Stomach (tissue), 19 donors: ENCODE measurements at places on chromosomes 1 and 21. TPM values are rescaled to one million over a fixed set of nuclear protein-coding genes. Genes with fewer than 3 reads are reported as not detected.

DNA sequence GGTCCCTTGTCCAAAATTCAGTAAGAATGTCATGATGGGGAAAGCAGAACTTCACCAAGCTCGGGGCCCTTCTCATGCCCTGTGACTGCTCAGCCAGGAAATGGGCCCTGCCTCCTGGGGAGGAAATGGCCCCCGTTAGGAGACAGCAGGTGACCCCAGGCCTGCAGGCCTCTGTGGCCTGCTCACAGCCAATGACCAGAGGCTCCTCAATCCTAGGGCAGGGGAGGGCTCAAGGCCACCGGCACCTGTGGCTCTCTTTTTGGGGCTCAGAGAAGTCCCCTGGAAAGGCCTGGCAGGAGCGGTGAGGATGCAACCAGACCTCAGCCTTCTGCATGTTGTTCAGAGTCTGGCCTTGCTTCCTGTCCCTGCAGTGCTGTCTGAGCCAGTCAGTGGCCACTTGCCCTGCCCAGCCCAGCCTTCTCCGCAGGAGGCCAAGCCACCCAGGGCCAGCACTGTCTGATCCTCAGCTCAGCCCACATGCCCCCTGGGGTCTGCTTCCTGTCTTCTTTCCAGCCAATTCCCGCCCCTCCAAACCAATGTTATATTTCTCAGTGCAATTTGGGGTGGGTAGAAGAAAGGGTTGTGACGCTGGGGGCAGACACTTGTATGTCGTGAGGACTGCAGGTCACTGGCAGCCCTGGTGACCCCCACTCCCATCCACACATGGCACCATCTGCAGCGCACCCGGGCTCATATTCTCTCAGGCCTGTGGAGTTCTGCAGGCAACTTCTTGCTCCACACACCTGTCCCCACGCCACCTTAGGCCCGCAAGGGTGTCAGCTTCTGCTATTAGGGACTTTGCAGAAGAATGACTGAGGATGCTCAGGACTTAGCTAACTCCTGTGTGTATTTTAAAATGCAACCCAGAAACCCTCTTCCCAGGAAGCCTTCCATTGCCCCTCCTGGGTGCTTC lies 83.6 kb downstream of the ITPKB start:
- H3K4me1 ChIP-seq: peaks cover 82% of the 10 kb centered on the region
- no peaks in the 10 kb centered on the region for H3K36me3 ChIP-seq
- H3K4me3 ChIP-seq: no peak overlapping the region
- H3K27ac ChIP-seq: no peak overlapping the region
- DNase-seq: no peak

Gene OR10Z1
- not detected for total RNA-seq

DNA sequence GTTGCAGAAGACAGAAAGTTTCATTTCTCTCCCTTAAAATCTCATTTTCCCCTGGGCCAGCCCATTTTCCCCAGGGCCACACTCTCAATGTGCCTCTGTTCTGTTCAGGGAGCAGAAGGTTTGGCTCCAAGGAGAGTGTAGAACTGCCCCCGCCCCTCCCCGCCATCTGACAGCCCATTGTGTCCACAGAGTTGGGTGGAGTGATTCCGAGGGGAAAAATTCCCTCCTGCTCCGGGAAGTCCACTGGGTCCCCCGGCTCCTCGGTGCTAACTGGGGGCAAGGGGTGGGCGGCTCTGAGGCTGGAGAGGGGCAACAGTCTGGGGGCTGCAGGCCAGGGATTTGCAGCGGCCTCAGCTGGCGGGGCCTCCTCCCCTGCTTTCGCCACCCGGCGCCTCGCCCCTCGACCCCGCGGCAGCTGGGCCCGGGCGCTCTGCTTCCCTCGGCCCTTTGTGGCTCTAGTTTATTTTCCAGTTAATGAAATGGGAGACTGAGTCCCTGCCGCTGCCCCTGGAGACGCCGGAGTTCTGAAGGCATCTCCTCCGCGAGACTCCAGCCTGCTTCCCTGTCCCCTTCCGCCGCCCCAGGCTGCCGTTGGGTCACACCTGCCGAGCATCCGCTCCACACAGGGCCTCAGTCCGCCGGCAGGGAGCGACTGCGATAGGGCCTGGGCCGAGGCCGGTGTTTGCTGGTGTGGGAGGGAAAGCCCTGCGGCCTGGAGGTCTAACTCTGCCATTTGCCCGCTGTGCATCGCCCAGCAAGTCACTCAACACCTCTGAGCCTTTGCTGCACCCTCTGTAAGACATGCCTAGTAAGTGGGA lies 14.7 kb upstream of the KIRREL1 start:
- DNase-seq: peak; percentile 52
- peaks cover 10% of the 10 kb centered on the region for H3K4me1 ChIP-seq
- no peaks in the 10 kb centered on the region for H3K36me3 ChIP-seq
- peak overlapping the region; percentile 38 for H3K4me3 ChIP-seq
- H3K27me3 ChIP-seq: peaks cover 13% of the 10 kb centered on the region

DNA sequence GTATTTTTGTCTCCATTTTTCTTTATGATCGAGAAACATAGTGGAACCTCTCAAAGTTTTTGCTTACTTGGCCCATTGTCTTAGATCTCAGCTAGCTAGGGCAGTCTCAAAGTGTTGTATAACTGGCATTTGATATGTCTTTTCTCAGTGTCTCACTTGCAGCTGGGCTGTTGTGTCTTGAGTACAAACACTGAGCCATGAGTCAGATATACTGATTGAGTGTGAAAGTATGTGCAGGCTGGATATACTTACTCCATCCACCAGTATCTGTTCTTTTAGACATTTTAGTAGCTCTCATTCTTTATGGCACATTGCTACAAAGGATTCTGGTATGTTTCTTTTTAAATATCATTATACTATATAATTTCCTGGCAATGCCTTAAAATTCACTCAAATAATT lies 14.3 kb upstream of the GPR52 start:
- no peak overlapping the region for H3K27ac ChIP-seq
- H3K4me1 ChIP-seq: no peaks in the 10 kb centered on the region
- H3K36me3 ChIP-seq: no peaks in the 10 kb centered on the region
- H3K4me3 ChIP-seq: no peak overlapping the region
